ENCODE measurements at places on chromosomes 7 and 10.

GRCh38 chr10:128530301-128530700 lies 404.1 kb upstream of the MKI67 start:
- DNase-seq = no peak

DNA sequence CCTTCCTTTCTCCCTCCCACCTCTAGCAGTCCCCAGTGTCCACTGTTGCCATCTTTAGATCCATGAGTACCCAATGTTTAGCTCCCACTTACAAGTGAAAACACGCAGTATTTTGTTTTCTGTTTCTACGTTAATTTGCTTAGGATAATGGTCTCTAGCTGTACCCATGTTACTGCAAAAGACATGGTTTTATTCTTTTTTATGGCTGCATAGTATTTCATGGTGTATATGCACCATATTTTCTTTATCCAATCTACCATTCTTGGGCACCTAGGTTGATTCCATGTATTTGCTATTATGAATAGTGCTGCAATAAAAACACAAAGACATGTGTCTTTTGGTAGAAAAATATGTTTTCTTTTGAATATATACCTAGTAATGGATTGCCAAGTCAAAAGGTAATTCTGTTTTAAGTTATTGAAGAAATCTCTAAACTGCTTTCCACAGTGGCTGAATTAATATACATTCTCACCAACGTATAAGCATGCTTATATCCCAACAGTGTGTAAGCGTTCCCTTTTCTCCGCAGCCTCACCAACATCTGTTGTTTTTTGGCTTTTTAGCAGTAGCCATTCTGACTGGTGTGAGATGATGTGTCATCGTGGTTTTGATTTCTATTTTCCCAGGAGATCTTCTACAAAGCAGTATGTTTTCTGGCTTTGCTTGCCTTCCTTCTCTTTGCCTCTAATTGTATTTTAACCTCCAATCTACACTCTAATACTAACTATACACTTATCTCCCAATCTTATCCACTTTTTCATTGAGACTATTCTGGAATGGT lies 179.5 kb upstream of the PHF14 start:
- no peak for DNase-seq

GRCh38 chr7:45446195-45446944 lies 127.8 kb upstream of the ADCY1 start:
- DNase-seq = no peak

DNA sequence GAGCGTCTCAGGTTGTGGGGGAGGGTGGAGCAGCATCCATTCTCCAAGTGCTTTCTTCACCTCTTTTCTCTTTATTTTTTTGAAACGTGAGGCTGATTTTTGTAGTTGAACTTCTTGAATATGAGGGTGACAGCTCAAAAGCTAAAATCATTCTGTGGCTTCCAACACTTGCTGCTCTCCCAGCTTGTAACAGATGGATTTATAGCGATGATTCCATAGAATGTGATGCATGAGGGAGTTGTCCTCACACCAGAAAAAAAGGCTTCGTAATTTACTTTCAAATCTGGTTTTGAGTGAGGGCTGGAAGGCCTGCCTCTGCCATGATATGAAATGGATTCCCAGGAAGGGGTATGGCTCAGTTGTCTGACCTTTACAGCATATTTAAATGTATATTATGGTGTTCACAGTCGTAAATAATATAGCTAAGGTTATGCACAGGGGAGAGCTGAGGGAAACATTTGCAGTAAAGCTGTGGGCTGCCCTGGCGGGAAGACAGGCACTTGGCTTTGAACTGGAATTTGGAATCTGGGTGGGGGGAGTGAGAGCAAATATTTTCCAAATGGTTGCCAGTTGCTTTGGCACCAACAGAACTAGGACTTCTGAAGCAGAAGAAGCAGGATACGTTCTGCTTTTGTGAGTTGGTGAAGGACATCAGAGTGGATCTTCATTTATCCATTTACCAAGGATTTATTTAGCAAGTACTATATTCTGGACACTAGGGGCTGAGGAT lies 166.7 kb downstream of the SORCS3 start:
- DNase-seq = no peak

DNA sequence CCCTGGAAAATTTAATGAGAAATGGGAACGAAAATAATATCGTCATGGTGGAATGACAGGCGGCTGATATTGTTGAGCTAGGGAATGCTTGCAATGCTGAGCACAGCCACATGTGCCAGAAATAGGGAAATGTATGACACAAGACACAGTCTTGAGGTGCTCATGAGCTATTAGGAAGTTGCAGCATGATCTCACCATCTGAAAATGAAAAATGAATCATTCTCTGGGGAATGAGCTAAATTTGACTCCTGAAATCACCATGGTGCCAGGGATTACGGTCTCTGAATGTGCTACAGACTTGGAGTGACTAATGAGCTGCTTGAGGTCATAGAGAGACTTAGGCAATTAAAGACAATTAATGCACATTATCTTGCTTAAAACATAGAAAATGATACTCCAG lies 845.0 kb downstream of the CNTNAP2 start:
- no peak for DNase-seq

- no peak for DNase-seq
Measured at GRCh38 chr7:143514487-143514886, 36.8 kb downstream of the TAS2R41 start.

DNA sequence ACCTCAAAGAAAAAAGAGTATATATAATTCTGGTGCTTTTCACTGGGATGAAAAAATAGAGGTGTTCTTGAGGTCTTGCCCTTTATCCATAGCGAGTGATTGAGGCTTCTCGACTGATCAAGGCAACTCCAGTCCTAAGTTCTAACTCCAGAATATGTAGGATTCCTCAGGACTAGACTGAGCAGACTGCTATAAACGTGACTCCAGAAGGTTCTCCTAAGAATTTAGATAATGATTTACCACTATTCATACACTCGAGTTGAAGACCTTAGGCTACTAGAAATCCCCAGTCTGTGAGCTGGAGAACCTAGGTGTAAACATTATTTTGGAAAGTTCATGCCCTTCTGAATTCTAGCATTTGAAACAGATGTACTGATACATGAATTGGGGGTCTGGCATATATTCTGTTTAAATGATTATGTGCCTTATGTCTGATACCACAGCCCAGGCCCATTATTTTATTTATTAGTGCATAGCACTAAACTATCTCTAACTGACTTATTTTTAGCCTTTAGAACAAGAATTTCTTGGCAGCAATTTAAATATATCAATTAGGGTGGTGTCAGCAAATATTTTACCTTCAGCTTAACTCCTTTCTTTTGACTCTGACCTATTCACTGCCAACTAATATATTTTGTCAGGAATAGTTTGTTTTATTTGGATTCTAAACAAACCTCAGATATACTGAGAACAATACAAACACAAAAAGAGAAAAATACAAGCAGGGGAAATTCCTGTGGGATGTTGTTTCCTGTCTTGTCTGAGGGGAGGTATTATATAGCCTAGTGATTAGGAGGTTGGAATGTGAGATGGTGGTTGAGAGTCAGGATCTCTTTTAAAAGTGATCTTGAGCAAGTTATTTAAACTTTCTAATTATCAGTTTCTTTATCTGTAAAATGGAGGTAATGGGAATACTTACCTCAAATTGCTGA lies 75.8 kb downstream of the PODXL start:
- DNase-seq = no peak

DNA sequence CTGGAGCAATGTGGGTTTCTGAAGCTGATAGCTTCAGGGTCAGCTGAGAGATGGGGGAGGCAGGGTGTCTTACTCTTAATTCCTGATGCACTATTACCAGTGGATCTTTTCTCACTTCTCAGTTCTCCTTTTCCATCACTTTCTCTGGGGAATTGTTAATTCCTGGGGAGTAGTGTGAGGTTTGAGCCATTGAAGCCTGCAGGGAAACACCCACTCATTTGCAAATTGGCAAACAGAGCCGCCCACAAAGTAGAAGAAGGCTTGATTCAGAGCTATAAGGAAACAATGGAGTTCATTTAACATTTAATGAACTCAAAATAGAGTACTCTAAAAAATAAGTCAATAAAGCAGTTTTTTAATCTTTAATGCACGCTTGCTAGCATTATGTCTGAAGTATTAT lies 4.3 kb upstream of the TECTB start:
- DNase-seq = no peak

DNA sequence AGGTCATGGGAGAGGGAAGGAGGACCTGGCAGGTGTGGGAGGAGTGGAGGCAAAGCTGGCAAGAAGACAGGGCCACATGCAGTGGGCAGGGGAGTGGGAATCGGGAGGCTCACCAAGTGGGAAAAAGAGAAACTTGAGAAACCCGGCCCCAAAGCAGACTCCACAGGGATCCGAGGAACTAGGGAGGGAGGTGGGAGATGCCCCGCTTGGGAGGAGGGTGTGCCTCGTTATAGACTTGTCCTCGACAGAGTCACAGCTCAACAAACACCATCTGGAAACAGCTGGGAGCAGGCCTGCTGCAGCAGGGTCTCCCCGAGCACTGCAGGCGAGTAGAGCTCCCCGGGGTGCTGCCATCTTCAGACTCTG lies 54.8 kb downstream of the MKI67 start:
- DNase-seq = no peak

GRCh38 chr10:63987212-63987611 lies 466.0 kb downstream of the REEP3 start:
- DNase-seq = no peak

DNA sequence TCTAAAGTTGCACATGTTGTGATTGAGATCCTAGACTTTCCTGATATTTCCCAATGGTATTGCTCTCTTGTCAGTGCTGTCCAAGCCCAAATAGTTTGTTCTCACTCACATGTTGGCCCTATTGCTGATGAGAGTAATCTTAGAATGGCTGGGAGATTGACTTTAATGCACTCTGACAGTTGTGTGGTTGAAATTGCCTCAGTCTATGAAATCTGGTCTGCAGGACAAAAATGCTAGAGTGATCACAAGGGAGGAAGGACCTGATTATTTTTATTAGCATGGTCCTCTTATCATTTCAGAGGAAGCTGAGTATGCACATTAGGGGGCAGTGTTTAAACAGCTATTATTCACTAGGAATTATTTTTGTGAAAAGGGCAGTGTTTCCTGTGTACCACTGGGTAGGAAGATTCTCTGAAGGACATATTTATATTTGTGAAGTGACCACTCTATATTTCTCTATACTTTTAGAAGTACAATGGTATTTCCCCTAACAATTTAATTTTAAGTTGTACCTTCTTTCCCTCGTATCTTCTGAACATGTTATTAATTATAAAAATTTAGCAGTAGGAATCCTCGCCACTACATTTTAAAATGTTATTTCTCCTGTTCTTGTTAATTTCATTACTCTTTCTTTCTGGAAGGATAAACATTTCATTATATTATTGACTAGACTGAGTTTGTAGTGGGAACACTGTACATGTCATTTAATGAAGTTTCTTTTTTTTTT lies 64.4 kb downstream of the SUGCT start:
- DNase-seq = no peak

DNA sequence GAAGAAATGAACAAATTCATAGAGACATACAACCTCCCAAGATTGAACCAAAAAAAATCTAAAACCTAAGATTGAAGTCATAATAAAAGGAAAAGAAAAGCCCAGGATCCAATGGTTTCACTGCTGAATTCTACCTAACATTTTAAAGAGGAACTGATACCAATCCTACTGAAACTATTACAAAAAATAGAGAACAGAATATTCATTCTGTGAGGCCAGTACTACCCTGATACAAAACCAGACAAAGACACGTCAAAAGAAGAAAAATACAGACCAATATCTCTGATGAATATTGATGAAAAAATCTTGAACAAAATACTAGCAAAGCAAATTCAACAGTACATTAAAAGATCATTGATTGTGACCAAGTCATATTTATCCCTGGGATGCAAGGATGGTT lies 128.5 kb upstream of the STEAP1 start:
- no peak for DNase-seq

- DNase-seq = no peak
Measured at GRCh38 chr7:55156919-55157763, 138.3 kb downstream of the EGFR start.

DNA sequence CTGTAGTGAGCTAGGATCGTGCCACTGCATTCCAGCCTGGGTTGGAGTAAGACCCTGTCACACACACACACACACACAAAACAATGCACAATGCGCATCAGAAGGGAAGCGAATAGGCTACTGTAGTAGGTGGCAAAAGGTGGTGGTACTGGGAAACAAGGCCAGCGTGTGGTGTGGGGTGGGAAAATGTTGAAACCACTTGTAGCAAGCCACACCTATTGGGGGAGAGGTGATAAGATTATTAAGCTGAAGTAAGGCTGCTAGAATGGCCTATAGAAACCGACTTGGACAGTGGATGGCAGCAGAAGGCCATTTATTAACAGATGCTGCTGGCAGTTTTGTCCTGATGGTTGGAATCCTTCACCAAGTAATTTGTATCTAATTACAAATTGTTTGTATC lies 7.2 kb upstream of the CHCHD1 start:
- DNase-seq = no peak

DNA sequence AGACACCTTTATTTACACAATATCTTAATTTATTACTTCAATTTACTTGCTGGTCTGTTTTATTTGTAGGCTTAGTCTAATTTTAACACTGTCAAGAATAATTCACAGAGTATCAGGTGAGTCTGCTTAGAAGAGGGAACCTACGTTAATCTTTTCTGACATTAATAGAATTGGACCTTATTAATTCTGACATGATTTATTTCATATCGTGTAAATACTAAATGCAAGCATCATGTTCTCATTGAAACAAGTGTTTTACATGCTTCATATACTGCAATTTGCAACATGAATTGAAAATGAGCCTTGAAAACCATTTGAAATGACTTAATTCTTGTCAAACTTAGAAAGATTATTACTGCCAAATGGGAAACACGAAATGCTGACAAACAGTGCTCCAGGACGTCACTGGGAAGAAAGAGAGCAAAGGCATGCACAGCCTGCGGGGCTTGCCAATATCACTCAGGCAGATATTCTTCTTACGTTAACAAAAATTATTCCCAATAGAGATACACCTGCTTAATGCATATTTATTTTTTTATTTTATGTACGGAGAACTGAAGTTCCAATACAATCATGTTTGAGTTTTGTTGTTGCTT lies 282.0 kb upstream of the AKR1E2 start:
- DNase-seq = no peak

DNA sequence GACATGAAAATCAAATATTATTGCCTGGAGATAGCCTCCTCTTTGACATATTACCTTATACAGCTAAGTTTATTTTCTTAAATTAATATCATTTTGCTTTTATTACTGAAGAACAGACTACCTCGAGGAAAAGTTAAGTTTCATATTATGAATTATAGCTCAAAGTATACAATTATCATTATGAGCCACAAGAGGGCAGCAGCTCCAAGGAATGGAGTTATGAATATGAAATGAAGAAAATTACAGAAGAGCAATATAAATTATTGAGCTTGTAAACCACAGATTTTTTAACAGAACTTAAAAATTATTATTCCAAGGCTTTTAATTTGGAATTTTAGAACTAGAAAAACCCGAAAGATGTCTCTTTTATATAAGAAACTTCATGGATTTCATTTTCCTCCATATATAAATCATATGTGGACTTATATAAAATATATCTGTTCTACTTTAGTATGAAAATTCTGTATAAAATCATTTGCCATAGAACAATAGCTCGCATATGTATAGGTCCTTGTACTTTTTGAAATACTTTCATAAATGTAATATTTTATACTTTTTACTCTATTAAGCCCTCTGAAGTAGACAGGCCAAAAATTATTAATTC lies 40.1 kb downstream of the IQUB start:
- DNase-seq = no peak

- no peak for DNase-seq
Measured at GRCh38 chr7:52168085-52168484, 851.5 kb upstream of the COBL start.

All from head of caudate nucleus (tissue), 42 donors.